Activated T-helper 17 cell treated with anti-CD3 and anti-CD28 coated beads, Interleukin-2, amount 50 U/mL, for 72 hours (primary cell): ENCODE measurements at places on chromosomes 4 and X. TPM values are rescaled to one million over a fixed set of nuclear protein-coding genes. Genes with fewer than 3 reads are reported as not detected.

DNA sequence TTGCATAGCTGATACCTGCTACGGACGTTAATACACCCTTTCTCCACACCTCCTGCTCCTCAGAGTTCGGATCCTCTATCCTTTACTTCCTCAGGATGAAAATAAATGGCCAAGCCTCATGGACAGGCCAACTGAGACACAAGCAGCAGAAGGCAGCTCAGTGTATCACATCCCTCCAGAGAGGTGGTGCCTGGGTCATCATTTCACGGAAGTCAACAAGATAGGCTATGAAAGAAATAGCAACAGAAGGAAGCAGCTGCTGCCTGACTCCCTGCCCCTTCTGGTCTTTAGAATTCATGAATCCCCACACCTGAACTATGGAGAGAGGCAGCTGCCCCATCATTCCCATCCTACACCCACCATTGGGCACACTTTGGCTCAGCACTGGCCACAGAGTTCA lies 267.1 kb upstream of the ETNPPL start:
- H3K27ac ChIP-seq: no peak overlapping the region
- ATAC-seq: no peak
- peaks cover 3% of the 10 kb centered on the region for H3K27me3 ChIP-seq
- no peak overlapping the region for H3K4me3 ChIP-seq
- no peaks in the 10 kb centered on the region for H3K4me1 ChIP-seq

DNA sequence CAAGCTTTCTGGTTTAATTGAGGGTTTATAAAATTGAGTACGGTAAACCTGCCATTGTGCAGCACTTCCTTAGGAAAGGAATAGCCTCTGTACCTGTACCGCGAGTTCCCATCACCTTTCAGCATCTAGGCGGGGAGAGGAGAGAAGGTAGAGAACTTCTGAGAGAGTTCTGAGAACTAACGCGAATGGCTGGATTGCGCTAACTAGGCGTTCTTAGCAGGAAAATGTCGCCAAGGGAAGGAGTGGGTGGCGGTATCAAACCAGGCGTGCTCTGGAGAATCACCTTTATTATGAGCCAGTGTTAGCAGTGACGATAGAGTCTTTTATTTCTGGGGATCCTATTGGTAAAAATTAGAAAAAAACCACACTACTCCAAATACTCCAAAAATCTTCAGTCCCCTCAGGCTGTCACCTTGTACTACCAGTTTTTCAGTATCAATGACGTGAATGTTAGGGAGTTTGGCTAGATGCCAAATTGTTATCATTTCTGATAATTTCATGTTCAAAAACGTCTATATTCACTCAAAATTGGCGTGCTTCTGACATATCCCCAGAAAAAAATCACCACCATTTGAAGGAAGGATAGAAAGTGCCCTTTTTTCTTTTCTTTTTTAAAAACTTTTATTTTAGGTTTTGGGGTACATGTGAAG lies 1.4 kb downstream of the UGT8 start:
- peaks cover 24% of the 10 kb centered on the region for H3K27me3 ChIP-seq
- no peaks in the 10 kb centered on the region for H3K4me1 ChIP-seq
- H3K36me3 ChIP-seq: no peaks in the 10 kb centered on the region

The HPSE gene
- total RNA-seq: 12.3 TPM

The GPRIN3 gene
- 69.7 TPM for total RNA-seq

The NDST4 gene
- total RNA-seq: not detected

The AKAP14 gene
- total RNA-seq: not detected
